SW 1271 (cell line): ENCODE measurements at places on chromosomes 4 and X.

GRCh38 chr4:119748853-119749252 is 120.2 kb upstream of the PDE5A start:
- DNase-seq, result no peak

- DNase-seq, result no peak
Measured at GRCh38 chr4:2159931-2160330, 82.0 kb downstream of the HAUS3 start.

DNA sequence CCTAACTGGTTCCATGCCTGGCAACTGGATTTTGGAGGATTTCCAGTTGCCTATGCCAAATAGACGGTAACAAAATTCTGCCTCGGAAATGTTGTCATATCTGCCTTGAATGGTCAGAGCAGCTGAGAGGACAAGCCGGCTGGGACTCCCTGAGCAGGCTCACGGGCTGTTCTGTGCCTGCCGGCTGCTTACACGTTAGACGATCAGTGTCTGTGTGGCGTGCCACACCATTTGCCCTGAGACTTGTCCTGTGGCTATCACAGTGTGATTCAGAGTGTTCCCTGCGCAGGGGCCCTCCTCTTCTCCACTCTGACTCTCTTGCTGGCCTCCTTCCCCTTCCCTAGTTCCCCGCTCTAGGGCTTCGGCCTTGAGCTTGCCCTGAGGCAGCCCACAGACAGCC is 42.4 kb downstream of the RAI2 start:
- no peak for DNase-seq

DNA sequence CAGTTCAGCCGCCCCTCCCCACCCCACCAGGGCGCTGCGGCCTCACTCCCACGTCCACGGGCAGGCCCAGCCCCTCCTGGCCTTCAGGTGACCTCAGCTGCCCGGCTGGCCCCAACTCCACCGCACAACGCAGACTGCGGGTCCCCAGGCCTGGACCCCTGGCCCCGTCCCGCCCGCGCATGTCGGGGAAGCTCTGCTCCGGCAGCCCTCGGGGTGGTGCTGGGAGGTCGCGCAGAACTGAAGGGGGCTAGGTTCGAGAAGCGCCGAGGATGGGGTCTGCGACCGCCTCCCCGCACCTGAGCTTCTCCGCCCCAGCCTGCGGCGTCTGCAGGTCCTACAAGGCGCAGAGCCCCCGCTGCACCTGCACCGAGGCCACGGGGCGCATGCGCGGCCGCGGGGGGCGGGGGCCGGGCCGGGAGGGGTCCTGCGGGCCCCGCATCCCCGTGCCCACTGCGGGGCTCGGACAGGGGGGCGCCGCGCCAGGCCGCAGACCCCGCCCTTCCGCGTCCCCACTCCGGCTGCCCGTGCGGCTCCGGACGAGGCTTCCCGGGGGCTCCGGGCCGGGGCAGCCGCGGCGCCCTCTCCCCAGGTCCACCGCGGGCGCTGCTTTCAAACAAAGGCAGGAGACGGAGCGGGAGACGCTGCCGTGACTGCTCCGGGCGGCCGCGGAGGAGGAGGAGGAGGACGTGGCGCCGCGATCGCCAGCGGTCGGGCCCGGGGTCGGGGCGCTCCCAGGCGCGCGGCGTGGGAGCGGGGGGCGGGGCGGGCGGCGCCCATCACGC is 672 bp upstream of the NAT8L start:
- DNase-seq, result no peak

DNA sequence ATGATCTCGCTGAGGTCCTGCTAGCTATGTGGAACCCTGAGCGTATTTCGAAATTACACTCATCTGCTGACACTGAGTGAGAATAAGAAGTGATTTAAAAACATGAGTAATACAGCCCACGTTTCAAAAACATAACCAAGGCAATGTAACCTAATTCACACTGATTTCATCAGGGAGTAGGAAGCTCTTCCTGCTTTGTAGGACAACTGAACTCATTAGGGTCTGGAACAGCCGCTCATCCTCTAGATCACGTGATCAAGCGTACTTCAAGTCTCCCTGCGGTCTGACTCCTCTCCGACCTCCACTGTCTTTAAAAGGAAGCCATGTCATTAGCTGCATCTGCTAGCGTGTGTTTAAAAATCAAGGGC is 138.0 kb downstream of the NSUN7 start:
- DNase-seq, result no peak
